NCI-H524 treated with DMSO at 0.1 percent for 48 hours (cell line): ENCODE measurements at places on chromosomes 13 and 19.

DNA sequence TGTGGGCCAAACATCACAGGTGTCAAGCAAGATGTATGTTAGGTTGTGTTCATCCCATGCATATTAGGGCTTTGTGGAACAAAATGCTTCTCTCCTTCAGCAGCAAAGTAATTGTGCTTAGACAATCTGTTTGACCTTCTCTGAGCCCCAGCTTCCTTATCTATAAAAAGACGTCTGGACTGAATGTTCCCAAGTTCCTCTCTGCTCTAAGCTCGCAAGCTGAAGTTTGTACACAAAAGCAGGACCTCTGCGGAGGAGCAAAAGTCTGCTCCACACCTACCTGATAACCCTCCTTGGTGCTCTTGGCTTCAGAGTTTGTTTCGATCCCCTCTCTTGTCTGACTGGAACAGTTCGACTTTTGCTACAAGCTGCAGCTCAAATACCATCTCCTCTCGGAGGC, 95.7 kb upstream of the UBL3 start:
- DNase-seq: no peak

- DNase-seq: no peak
These were observed 267.3 kb downstream of the DCT start for GRCh38 chr13:94212196-94212595.

DNA sequence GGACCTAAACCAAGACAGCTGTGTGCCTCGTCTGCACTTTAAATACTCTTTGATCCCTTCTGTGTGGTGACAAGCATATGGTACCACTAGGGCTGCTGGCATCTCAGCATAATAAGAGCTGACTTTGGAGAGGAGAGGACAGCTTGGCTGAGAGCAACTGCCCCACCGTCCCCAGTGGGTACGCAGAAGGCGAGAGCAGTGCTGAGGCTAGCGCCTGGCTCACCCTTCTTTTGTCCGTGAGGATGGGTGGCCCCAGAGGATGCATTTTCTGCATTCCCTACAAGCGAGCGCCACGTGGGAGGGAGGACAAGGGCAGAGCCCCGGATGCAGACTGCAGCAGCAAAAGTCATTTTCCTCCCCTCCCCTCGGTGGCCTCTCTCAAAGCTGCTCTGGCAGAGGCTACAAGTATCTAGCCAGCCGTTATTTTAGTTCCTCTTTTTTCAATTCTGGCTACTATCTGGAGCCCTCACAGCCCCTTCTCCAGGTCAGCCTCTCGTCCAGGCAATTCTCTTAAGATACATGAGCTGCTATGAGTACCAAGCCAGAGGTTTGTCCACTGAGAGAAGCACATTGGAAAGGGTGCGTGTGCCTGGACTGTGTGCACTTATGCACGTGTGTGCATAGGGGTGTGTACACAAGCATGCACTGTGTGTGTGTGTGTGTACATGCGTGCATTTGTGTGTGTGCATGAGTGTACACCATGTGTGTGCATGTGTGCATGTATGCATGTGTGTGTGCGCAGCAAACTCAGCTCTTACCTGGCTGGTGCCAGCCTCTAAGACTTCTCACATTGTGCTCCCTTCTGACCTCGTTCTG, 51.3 kb downstream of the RAB20 start:
- peak; percentile 52 for DNase-seq

- no peak for DNase-seq
These were observed 254.2 kb downstream of the ITGBL1 start for GRCh38 chr13:101706651-101707050.

- no peak for DNase-seq
These were observed 69.8 kb upstream of the SERP2 start for GRCh38 chr13:44303681-44304432.

GRCh38 chr13:102373221-102373620, 28.6 kb downstream of the FGF14 start:
- no peak for DNase-seq

DNA sequence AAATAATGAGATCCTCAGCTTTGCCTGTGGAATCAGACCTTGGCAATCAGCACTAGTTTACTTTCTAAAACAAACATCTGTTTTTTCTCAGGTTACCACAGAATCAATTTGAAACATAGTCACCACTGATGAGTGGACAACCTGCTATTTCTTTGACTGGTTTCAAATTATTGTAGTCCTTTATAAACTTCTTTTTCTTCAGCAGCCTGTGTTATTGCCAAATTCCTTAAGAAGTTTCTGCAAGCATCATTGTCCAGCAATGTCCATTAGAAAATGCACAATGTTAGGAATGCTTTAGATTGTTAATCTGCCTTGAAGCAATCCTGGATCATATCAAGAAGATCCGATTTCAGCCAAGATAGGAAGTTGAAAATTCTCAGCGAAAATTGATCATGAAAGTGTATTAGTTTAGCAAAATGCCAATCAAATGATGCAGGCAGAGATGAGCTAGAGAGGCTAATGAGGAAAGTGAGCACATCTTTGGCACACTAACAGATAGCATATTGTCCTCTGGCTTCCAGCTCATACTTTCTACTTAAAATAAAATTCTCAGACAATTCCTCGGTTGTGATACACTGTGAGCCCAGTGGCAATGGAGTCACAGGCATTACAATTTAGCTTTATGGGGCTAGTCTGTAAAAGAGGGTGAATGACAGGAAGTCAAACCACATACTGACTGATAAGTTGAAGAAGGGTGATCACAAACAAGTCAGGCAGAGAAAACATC, 270.6 kb downstream of the SLITRK6 start:
- no peak for DNase-seq

GRCh38 chr19:17806945-17807344, 12.0 kb downstream of the B3GNT3 start:
- no peak for DNase-seq

DNA sequence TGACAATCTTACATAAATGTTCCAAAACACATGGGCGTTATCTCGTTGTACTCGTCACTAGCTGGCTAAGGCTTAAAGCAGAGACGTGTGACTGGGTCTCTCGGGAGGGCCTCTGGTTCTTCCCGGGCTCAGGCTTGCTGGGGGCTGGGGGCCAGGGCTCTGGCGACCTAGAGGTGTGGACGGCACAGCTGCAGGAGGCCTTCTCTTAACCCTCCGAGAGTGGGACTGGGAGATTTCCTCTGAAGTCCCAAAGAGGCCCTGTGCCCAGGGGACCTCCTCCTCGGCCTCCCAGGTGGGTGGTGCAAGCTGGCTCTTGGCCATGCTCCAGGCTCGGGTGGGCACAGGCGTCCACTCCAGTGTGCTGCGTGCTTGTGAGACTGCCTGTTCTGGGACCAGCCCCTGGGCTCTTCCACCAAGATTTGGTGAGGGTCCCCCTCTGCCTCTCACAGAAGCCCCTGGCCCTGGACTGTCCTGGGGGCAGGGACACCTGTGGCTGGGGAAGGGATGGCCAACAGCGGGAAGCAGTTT, 2.2 kb downstream of the CAPS start:
- no peak for DNase-seq

DNA sequence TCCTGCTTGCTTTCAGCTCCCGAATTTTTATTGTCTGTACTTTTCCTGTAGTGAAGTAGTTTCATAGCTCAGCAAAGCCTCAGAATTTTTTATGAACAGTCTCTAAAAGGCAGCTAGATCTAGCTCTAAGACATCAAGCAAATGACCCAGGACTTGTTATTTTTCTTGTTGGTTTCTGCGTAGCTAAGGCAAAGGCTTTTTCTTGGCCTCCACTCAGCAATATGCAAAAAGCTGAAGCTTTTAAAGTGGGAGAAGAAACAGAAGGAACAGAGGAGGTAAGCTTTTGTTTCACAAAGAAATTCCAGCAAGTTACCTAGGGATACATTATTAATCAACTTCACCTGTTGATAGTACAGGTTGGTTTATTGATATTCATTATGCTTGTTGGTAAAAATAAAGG, 235.9 kb downstream of the PCDH20 start:
- no peak for DNase-seq

DNA sequence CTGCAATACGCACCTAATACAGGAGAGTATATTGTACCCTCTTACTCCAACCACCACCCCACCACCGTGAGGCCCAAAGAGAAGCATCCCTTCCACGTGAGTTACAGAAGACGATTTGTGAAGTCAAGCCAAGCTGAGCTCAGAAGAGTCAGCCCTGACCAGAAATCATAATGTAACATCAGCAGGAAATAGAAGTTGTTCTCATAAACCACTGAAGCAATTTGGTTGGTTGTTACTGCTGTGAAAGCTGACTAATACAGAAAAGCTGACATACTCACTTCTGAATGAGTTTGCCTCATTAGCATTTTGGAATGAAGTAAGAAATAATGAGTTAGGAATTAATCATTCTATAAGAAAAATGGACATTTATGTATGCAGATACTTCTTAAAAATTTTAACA, 749.4 kb upstream of the SLC10A2 start:
- no peak for DNase-seq

- no peak for DNase-seq
These were observed 226.0 kb downstream of the NALCN start for GRCh38 chr13:101190337-101190736.

DNA sequence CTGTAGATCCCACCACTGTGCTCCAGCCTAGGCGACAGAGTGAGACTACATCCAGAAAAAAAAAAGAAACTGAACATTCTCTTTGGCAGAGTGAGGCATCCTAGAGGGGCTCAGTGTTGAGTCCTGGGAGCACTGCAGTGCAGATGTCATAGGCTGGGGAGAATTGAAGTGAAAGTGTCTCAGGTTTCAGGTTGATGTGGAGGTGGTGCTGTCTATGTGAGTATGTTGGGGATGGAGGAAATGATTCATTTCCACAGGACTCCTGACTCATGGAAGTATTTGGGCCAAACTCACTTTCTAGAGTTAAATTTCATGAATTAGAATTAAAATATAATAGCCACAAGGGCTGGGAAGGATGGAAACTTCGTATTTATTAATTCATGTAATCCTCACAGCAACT, 134.4 kb upstream of the TSC22D1 start:
- no peak for DNase-seq

DNA sequence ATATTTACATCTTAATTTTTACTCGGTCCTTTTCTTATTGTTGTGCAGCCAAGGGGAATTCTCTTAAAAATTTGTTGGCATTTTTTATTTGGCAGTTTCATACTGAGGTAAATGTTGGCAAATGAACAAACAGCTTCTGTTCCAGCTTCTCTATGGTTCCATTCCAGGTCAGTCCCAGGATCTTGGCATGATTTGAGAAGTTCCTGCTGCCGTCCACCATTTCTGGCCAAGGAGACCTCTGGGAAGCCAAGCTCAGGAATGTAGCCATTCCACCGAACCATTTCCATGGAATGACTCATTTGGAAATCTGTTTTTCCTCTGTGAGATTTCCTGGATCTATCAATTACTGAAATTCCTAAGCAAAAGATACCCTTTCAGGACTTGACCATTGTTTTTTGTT, 43.9 kb downstream of the SLC10A2 start:
- no peak for DNase-seq

- DNase-seq: no peak
These were observed 3.5 kb downstream of the FSTL3 start for GRCh38 chr19:679418-680286.

DNA sequence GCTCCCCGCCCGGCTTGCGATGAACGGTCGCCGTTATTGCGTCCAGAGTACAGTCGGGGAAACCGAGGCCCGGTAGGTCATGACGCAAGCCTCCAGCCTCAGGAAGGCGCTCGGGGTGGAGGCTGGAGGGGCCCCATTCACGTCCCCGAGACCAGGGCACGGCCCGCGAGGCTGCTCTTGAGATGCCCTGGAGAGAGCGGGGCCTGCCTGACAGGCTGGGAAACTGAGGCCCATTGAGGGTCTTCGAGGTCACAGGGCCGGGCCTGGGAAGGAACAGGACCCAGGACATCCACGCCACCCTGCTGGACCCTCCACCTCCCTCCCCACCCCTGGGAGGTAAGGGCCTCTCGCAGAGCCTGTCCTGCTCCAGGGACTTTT, 367 bp downstream of the NDUFS7 start:
- DNase-seq: no peak

- DNase-seq: no peak
These were observed 78.0 kb downstream of the ATP11A start for GRCh38 chr13:112767506-112768471.

DNA sequence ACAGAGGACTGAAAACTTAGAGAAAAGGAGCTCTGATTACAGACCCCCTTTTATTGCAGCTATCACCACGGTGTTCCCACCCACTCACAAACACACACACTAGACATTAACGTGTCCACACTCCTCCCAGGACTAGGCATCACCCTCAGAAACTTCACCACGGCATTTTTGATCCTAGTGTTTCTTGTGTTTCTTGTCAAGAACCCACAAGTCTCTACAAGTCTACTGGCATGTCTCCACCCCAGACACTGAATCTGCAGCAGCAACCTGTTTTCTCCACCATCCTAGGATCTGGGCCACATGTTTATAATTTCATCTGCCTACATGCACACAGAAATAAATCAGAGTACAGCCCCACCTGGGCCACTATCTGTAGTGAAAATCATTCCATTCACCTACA, 4.3 kb downstream of the ZNF486 start:
- no peak for DNase-seq

DNA sequence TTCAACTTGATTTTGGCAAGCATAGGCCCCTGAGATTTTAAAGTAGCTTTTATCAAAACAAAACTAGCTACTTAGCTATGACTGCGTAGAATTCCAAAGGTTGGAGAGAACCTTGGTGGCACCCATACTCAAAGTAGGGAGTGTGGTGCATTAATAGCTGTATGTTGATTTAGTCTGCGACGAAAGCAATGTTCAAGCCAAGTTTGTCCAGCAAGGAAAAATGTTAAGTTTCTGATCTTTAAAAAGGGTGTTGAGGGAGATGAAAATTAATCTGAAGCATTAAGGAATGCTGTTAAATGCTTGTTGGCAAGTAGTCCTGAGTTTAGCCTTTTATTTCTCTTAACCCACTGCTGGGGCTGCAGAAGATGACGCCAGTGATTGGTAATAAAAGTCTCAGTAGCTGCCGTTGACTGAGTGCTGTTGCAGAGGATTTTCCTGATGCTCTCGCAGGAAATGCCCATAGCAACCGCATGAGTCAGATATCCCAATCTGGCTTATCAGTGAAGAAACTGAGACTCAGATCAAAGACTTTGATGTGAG, 75.9 kb upstream of the RNF113B start:
- DNase-seq: no peak

DNA sequence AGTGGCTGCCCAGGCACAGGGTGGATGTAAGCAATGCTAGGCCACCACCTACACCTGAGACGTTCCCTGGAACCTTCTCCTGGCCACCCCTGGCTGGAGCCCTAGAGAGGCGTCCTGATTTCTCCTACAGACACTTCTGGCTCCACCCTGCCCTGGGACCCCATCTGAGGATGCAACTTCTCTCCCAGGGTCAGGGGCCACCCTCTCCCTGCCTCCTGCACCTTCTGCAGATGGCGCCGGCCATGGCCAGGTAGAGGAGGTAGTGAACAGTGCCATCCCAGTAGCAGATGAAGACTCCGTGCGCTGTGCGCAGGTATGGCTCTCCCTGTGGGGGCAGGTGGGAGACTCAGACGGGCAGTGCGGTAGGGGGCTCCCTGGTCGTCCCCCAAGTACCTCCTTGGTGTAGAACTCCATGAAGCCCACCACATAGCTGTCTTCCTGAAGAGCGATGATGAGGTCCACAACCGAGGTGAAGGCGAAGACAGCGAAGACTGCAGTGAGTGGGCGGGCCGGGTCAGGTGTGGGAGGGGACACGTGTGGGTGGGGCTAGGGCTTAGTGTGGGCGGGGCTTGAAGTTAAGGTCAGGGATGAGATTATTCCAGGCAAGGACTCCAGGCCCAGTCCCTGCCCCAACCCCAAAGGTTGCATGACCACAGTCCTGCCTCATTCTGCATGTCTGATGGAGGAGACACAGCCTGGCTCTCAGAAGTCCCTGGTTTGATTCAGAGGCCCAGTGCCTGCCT, 3.0 kb downstream of the TM6SF2 start:
- DNase-seq: no peak
